ENCODE measurements at places on chromosomes 16 and 17. TPM values are rescaled to one million over a fixed set of nuclear protein-coding genes. Genes with fewer than 3 reads are reported as not detected.

Gene OR4D1
- not detected for total RNA-seq

DNA sequence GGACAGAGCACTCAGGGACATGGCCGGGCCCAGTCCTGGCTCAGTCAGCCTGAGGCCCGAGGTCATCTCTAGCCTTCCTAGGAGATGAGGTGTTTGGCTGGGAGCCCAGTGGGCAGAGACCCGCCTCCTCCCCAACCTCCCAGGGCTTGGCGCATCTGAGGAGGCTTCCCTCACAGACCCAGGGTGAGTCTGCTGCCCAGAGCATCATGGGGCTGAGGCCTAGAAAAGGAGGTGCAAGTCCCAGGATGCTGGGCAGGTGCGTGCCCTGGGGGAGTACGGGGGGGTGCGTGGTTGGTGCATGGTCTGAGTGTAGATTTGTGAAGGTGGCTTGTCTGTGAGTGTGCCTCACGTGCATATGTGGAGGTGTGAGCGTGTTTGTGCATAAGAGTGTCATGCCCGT is 4.7 kb downstream of the PDE6G start:
- no peak for DNase-seq

- no peak for DNase-seq
These were observed 16.3 kb downstream of the CARHSP1 start for GRCh38 chr16:8852534-8852933.

DNA sequence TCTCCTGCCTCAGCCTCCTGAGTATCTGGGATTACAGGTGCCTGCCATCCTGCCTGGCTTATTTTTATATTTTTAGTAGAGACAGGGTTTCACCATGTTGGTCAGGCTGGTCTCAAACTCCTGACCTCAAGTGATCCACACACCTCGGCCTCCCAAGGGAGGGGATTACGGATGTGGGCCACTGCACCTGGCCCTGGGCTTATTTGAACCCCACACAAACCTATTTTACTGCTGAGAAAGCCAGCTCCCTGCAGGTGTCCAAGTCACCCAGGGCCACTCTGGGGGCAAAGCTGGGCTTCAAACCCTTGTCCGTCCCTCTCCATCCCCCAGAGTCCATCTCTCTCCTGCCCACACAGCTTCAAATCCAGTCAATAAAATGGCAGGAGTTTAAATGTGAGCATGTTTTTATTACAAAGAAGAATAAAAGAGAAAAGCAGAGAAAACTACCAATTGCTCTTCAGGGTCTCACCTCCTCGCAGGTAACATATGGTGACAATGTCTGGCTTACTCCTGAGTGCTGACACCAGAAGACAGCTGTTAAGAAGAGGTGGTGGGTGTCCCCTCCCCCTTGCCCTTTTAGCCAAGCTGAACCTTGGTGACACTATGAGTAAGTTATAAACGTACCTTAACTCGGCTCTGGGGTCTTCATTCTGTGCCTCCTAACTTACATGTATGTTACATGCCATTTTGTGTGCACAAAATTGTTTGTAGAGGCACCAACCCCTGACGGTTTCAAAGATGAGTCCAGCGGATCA is 45.4 kb downstream of the LAT start:
- DNase-seq: no peak

GRCh38 chr16:72128701-72129100 is 35.1 kb downstream of the DHX38 start:
- DNase-seq: no peak

- no peak for DNase-seq
These were observed 7.4 kb upstream of the MED9 start for GRCh38 chr17:17469358-17469757.

DNA sequence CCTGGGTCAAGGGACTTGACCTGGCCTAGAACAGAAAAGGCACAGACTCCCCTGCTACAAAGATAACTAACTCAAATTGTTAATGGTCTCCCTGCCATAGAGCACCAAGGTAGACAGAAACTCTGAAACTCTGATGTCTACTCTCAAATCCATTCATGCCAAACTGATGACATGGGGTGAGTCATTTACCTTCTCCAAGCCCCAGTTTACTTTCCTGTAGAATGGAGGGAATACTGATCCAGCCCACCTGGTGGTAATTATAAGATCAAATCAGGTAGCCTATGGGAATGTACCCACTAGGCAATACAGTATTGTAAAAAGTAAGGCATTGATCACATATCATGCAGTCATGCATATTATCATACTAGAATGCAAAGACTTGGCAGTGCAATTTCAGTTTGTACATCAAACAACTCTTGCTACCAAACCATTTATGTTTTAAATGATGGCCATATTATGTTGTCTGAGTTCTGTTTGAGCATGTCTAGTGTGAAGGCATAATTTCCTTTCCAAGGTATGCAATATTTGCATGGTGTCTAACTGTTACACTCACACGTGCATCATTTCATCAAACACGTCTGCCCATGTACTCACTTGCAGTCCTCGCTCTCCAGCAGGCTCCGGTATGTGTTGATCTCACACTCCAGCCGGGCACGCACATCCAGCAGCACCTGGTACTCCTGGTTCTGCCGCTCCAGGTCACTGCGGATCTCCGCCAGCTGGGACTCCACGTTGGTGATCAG is 3.0 kb downstream of the KRT31 start:
- no peak for DNase-seq

Gene CDH5
- total RNA-seq: 81.5 TPM

DNA sequence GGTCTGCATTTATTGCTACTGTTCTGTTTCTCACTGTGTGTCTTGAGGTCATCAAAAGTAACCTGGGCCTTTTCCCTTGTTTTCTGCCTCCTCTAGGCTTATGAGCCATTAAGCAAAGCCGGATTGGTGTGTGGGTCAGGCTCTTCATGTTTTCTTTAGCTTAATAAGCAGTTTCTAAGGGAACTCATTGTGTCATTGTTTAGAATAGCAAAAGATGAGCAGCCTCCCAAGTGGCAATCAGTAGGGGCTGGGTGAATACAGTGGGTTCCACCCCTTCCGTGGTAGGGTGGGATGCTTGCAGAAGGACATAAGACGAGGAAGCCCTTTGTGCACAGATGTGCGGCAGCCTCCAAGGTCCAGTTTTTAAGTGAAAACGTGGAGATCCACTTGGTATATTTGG is 34.5 kb downstream of the ABCC1 start:
- no peak for DNase-seq

- no peak for DNase-seq
These were observed 44.6 kb downstream of the SMPD3 start for GRCh38 chr16:68403704-68404103.

DNA sequence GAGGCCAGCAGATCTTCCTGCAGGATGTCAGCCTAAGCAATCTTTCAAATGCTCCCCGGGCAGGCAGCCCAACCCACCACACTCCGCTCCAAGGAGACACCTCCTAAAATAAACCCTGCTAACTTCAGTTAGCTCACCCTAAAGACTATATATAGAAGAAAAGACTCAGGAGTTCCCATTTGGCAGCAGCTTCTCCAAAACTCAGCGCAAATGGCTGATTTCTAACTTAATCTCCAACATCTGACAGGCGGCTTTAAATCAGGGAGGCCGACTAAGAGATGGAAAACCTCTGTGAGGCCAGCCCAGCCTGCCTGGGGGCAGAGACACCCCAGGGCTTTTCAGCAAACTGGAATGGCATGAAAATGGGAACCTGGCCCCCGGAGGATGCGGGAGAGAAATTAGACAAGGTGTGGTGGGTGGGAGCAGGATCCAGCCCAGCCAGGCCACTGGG is 91.6 kb downstream of the XYLT1 start:
- peak; percentile 88 for DNase-seq

Gene ASGR1
- not detected for total RNA-seq

DNA sequence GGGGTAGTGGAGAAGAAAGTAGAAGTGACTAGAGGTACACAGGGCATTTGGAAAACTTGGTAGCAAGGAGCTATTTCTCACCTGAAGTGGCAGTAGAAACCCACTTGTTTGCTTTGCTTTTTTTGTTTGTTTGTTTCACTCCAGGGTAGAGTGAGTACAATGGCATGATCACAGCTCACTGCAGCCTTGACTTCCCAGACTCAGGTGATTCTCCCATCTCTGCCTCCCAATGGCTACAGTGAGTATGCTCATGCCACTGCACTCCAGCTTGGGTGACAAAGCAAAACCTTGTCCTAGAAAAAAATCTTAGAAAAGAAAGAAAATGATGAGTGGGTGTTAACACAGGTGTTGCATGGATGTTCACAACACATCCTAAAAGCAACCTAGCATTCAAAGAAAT is 40.4 kb downstream of the SCNN1G start:
- DNase-seq: no peak

Gene ARHGDIG
- not detected for total RNA-seq

Gene CACNG1
- total RNA-seq: not detected

DNA sequence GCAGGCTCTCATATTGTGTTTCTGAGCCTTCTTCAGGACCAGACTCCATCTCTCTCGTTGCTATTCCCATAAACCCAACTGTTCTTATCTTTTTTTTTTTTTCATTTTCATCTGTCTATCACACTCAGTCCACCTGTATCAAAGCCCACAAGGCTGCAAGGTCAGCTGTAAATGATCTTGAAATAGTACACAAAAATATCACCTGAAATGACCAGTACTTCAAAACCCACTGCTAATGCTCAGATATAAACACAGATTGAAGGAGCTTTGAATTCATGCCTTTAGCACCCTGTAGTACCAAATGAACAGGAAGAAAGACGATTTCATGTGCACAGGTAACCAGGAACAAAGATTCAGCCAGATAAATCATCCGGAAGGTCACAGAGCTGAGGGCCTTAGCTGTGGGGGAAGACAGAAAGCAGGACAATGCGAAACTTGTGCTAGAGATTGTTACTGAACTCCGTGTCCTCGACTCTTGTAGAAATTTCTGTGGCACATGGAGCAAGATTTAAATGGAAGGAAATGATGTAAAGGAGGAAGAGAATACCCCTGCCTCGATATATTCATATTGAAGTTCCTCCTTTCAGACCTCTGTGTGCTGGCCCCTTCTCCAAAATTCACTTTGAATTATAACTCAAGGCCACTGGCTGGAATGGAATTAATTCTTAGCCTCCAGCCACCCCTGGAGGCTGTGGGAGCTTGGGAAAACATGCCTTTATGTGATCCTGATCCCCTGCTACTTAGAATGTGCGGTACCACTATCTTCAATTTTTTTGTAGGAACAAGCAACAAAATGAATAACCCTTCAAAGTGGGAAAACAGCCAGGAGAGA is 4.1 kb downstream of the HLF start:
- no peak for DNase-seq

DNA sequence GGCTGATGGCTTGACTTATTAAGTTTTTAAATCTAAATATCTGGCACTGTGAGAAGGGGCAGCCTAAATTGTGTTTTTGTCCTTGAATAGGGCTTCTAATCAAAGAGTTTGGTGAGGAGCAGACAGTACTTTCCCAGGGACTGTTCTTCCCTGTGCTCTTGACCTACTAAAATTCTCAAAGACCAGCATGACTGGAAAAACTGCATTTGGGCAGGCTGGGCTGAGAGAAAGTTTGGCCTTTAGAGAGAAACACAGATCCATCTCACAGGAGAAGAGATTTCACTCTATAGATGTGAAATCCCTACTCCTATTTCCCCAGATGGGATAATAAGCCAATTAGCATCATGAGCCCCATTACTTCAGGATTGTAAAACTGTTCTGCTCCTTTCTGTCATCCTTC is 7.3 kb downstream of the PCTP start:
- no peak for DNase-seq

GRCh38 chr16:80294172-80294571 is 246.6 kb upstream of the DYNLRB2 start:
- DNase-seq: no peak

Gene SOX9
- total RNA-seq: not detected

- DNase-seq: no peak
These were observed 735 bp downstream of the LSM12 start for GRCh38 chr17:44065668-44066203.

DNA sequence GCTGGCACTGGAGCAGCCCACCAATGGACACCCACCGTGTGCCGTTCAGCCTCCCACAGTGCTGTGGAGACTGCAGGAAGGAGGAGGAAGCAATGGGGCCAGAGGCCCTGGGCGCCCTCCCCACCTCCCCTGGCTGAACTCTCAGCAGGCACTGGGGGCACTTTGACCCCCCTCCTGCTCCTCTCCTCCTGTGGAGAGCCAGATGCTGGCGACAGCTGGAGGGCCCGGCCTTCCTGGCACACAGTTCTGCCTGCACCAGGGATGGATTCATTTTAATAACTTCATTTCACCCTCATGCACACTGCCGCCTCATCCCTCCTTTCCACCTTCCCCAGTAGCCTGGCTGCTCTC is 6.0 kb downstream of the NXPH3 start:
- no peak for DNase-seq

GRCh38 chr17:21467739-21468490 is 91.8 kb downstream of the KCNJ12 start:
- DNase-seq: no peak

DNA sequence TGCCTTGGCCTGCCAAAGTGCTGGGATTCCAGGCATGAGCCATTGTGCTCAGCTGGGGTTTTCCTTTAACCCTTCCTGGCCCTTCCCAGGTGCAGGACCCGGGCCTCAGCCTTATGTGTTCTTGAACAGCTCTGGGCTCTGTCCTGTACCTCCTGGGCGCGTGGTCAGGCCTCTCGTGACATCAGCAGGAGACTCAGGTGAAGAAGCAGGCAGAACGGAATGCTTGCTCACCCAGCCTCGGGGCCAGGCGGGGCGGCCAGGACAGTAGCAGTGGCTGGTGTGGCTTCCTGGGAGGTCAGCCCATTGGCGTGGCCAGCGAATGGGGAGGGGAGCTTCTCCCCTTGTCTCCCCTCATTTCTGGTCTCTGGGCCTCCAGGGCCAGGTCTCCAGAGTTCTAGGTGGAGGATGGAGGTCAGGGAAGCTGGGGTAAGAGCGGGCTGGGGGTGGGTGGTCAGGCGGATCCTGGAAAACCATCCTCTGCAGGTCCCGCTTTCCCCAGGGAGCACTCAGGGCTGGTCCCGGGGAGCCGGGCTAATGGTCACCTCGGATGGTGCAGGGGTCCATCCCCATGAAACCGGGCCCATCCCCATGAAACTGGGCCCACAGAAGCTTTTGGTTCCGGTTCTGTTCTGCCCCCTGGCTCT is 281.5 kb downstream of the SEC14L1 start:
- no peak for DNase-seq

DNA sequence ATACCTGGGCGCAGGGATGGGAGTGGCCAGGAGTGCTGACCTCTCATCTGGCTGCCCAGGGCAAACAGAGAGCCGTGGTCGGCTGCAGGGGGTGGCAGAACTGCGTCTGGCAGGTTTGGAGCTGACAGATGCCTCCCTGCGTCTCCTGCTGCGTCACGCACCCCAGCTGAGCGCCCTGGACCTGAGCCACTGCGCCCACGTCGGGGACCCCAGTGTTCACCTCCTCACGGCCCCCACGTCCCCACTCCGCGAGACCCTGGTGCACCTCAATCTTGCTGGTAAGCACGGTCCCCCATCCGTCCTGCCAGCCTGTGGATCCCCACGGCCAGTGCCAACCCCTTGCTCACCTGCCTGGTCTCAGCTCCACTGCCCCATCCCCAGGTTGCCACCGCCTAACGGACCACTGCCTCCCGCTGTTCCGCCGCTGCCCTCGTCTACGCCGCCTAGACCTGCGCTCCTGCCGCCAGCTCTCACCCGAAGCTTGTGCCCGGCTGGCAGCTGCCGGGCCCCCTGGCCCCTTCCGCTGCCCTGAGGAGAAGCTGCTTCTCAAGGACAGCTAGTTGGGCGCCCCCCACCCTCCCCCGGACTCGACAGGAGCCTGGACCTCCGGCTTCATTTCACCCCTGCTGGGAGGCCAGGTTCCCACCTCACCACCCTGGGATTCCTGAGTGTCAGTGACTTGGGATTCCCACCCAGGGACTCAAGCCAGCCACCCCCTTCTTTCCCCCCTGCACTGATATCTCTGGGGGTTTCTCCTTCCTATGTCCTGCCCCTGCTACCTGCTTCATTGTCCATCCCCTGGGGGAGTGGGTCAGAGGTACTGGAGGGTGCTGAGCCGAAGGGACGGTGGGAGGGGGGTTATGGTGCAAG is 2.0 kb upstream of the ORAI3 start:
- no peak for DNase-seq

Data from uterus (tissue), 4 donors.